Temporal lobe (tissue), 4 donors: ENCODE measurements at places on chromosomes 3 and 15. TPM values are rescaled to one million over a fixed set of nuclear protein-coding genes. Genes with fewer than 3 reads are reported as not detected.

Gene CD200
- total RNA-seq = 46.2 TPM

Gene C3orf85
- total RNA-seq = not detected

Gene UTS2B
- total RNA-seq = not detected

Gene DZIP1L
- 4.9 TPM for total RNA-seq

Gene SYNPR
- total RNA-seq = 44.5 TPM

Gene CPB1
- not detected for total RNA-seq

Gene KLHL6
- total RNA-seq = 0.49 TPM

Gene CCR8
- total RNA-seq = not detected

Gene CHRFAM7A
- total RNA-seq = 2.7 TPM

Gene CPEB1
- 2.5 TPM for total RNA-seq

Gene LEKR1
- total RNA-seq = 0.98 TPM

Gene CCK
- 24.3 TPM for total RNA-seq

Gene CAMK2N2
- 3.0 TPM for total RNA-seq

Gene SLC28A1
- not detected for total RNA-seq

Gene VWA5B2
- total RNA-seq = 1.7 TPM

Gene MYO1E
- total RNA-seq = 13.8 TPM

Gene MINAR1
- total RNA-seq = 2.5 TPM
